ENCODE measurements at places on chromosomes 5 and 9.
A peak's percentile ranks its signal among the peaks of the same experiment; 100 is the strongest.

GRCh38 chr5:151498395-151499155, 51.2 kb downstream of the SLC36A1 start:
- no peak for DNase-seq

DNA sequence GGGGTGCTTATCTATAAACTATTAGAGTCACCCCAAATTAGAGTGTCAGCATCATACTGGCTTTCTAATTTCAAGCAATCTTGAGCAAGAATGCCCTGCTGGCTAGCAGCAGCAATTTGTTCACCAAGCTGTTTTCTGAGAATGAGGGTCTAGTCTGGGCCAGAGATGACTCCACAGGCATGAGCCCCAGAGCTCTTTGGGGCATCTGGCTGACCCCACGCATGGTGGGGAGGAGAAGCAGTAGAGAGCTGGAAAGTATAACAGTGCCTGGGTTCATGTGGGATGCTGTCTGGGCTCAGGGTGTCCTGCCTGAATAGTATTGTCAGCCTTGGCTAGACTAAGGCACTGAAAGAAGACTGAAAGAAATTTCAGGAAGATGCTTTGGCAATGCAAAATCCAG, 64.9 kb downstream of the C6 start:
- no peak for DNase-seq

DNA sequence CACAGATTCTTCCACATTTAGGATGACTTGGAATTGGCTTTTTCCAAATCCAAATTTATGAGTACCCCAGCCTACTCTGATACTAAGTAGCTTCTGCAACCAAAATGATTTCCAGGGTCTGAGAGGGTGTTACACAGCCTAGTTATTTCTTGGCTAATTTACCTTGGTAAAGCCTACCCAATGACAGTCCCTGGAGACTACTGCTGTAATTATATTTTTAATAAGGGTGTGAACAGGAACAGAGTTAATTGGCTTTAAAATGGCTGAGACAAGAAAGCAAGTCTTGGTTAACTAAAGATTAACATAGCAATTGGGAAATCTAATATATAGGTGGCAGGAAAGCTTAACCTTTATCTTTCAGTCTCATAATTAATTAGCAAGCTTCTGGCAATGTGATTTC, 9.3 kb downstream of the PRLR start:
- no peak for DNase-seq

DNA sequence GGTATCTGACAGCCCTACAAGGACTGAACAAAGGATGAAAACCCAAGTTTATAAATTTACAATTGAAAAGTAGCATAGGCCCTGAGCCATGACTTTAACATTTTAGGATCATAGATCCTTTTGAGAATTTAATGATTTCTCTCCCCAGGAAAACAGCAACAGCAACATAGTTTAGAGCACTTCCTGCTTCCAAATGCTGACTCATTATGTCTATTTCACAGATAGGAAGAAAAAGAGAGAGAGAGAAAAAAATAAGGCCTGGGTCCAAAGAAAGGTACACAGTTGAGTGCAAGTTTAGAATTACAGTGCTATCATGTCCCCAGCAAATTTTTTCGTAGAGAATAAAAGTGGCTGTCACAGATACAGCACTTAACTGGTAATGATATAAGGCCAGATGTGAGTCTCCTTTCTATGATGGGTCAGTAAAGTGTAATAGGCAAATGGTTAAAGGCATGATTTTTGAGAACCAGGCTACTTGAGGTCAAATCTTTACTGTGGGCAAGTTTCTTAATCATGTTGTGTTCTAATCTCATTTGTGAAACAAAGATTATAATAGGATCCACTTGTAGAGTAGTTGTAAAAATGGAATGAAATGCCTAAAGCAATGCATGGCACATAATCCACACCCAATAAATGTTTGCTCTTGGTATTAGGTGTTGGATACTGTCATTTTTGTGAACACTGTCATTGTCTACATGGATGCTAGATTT, 12.3 kb upstream of the PPP2R2B start:
- DNase-seq: no peak

DNA sequence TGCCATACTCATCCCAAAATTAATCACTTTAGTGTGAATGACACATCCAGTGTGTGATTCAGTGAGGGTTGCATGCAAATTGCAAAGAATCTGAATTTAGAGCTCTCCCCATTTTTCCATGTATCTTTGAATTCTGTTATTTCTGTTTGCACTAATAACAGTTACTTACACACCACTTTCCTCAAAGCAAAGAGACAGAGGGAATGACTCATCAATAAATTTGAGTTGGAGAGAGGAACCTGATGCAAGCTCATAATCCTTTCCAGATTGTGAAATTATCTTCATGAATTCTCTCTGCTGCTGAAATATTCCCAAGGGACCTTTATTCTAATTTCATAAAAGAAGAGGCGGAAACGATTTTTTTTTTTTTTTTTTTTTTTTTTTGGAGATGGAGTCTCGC, 204.8 kb downstream of the CDH9 start:
- no peak for DNase-seq

- DNase-seq: no peak
These were observed 109.0 kb downstream of the FAM174A start for GRCh38 chr5:100644185-100644584.

DNA sequence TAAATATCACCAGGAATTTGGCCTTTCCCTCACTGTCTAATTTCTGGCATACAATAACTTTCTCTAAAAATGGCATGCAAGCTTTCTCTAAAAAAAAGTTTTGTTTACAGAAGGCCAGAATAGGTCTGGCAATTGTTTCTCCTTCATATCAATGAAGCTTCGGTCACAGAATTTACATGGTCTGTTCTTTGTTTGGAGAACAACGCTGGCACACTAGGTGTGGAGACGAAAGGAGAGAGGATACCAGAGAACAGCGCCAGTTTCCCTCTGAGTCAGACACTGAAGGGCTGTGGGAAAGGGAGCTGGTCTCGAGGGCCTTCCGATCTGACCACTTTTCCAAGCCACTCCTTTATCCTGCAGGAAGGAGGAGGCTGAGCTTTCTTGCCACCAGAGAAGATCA, 60.1 kb upstream of the ITGA1 start:
- DNase-seq: peak; percentile 70

- DNase-seq: no peak
These were observed 11.3 kb downstream of the PROP1 start for GRCh38 chr5:177984584-177985206.

GRCh38 chr5:175681045-175681967, 23.4 kb downstream of the HRH2 start:
- peak; percentile 25 for DNase-seq

- no peak for DNase-seq
These were observed 141.2 kb upstream of the IER5L start for GRCh38 chr9:129319076-129319937.

DNA sequence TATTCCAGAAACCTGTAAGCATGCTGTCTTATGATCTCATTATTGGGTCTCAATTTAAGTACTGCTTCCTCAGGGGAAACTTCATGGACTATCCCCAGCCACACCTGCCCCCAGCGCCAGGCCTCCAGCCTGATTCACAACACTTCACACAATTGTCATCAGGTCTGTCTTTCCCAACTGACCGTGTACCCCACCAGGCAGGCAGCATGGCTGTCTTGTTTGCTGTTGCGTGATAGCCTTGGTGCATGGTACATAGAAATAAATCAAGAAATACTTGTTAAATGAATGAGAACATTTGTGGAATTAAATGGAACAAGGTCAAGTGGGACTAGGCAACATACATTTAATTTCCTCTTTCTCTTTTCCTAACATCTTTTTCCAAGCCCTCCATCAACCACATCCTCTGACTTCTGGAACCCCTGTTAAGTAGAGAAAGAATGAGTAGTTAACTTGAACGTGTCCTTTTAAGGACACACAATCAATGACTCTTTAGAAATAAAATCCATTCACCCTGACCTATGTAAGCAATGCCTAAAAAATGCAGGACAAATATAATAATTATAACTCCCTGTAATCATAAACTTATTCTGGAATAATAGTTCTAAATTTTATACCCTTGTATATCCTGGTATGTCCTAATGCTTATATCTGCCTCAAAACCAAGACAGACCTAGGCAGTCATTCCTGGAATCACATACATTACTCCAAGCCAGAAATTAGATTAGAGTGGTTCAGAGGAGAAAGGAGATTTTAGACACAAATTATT, 17.2 kb upstream of the THG1L start:
- no peak for DNase-seq

DNA sequence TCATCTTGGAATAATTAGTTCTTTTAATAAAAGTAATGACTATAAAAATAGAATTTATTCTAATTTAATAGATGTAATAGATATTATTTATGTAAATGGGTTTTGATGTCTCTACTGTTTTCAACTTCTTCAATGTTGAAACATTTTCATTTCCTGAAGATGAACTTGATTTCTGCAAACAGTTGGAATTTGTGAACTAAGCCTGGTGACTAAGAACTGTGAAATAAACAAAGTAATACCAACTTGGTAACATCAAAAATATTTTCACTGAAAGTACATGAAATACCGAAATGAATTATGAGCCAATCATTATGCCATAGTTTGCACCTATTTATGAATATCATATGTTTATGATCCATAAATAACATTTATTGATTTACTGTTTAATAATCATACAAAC, 143.8 kb upstream of the FGF10 start:
- no peak for DNase-seq

GRCh38 chr9:130283539-130284248, 18.1 kb downstream of the HMCN2 start:
- no peak for DNase-seq

- DNase-seq: no peak
These were observed 62.3 kb downstream of the PRRT1B start for GRCh38 chr9:131607591-131607990.

- no peak for DNase-seq
These were observed 1.8 kb downstream of the NFIB start for GRCh38 chr9:14311956-14312685.

GRCh38 chr9:89626741-89627265, 22.0 kb downstream of the GADD45G start:
- DNase-seq: no peak

DNA sequence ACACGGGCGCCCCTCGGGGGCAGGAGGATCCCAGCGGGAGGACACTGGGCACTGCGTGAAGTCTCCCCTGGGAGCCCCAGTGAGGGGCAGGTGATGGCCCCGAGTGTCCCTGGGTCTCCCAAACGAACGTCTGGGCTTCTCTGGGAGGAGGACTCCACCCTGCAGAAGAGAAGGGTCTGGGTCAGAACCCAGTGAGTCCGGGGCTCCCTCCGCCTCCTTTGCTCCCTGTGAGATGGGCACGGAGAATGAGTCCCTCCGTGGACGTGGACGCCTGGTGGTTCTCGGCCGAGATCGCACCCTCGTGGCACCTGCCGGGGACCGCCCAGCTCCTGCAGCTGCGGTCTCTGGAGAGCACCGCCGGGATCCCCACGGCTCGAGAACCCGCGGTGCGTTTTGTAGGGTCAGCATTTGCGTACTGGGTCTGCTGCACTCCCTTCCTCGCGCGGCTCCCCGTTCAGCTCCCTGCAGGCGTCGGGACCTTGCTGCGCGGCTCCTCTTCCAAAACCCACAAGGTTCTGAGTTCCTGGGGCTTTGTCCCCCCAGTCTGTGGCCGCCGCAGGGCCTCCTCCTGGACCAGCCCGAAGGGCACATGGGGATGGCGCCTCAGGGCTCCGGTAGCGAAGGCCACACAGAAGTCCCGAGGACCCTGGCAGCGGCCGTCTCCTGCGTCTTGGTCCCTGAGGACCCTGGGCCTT, 10.2 kb upstream of the CEP72 start:
- no peak for DNase-seq

DNA sequence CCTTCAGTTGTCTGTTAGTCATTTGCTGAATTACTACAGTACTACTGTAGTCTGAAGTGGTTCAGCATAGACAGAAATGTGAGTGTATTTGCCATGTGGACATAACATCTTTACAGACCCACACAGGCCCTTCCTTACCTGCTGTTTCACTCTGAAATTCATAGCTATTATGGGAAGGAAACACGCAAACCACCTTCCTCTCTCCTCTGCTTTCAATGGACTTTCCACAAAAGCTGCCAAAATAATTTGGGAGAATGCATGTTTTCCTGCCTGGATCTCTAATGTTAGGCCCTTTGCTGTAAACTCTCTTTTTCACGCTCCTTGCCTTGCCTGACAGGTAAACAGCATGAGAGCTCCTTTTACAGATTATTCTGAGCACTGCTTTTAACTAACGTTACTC, 294.0 kb downstream of the GLIS3 start:
- no peak for DNase-seq

GRCh38 chr9:114507726-114508125, 2.5 kb upstream of the WHRN start:
- DNase-seq: peak; percentile 46

GRCh38 chr5:151430731-151431130, 16.7 kb upstream of the SLC36A1 start:
- DNase-seq: no peak

GRCh38 chr9:14585730-14586473, 107.3 kb downstream of the ZDHHC21 start:
- DNase-seq: no peak

- DNase-seq: peak; percentile 87
These were observed 9.2 kb upstream of the TAF1L start for GRCh38 chr9:32644698-32645097.

DNA sequence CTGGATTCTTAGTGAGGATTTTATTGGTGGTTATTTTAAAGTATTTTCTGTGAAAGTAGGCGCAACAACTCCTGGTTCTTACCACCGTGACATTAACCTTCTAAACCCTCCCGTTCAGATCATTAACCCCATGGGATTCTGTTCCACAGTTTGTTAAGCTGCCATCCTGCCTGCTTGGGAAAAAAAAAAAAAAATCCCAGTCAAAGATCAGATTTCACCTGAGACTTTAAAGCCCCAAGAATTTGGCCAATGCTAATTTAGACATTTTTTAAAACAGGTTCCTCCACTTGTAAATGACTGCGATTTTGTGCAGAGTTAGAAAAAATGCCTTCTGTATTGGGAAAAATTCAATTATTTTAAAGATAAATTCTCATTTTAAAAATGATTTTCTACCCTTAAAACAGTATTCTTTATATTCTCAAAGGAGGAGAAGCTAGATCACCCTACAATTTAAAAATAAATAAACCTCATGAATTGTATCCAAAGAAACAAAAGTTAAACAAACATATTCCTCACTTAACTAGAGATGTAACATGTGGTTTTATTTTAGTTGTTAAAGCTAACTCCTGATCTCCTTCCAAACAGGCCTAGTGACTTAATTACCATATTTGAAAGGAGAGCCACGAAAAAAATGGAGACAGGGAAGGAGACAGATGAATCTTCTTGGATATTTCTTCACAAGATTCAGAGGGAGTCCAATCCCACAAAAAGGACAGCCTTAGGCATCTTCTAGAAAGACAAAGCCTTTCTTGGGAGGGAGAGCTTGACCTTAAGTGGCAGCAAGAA, 93.1 kb upstream of the IFNK start:
- DNase-seq: no peak

GRCh38 chr5:148312153-148312552, at the start of gene SPINK7:
Gene SPINK7, plus strand, starts transcription at chr5:148312423. Its CDS starts 61 bp downstream, at chr5:148312484.
- no peak for DNase-seq

GRCh38 chr9:131227112-131227958, 49.0 kb downstream of the FAM78A start:
- no peak for DNase-seq

- DNase-seq: no peak
These were observed 49.8 kb upstream of the PLPP1 start for GRCh38 chr5:55584398-55585205.
